ENCODE measurements at places on chromosomes 1 and 21. TPM values are rescaled to one million over a fixed set of nuclear protein-coding genes. Genes with fewer than 3 reads are reported as not detected.

- H3K36me3 ChIP-seq = no peaks in the 10 kb centered on the region
- no peaks in the 10 kb centered on the region for H3K4me1 ChIP-seq
- no peak for DNase-seq
- no peaks in the 10 kb centered on the region for H3K27me3 ChIP-seq
Observed at GRCh38 chr1:102799496-102799895, 308.8 kb downstream of the COL11A1 start.

DNA sequence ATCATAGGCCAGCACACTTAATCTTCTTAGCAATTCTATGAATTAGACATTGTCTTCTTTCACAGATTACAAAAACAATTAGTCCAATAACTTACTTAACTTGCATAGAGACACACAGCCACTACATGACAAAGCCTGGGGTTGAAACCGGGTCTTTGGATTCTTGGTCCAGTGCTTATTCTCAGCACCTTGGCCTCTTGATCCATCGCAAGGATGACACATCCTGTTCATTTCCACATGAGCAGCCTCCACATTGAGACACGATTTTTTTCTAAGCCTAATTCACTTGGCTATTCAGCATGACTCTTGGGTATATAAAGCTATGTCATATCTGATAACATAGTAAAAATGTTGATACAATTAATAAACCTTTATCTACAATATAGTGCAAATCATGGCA, 221.0 kb upstream of the FOXD3 start:
- no peak overlapping the region for H3K4me3 ChIP-seq
- H3K4me1 ChIP-seq = no peaks in the 10 kb centered on the region
- no peaks in the 10 kb centered on the region for H3K36me3 ChIP-seq
- no peak overlapping the region for H3K27ac ChIP-seq

GRCh38 chr21:21029164-21029563, 31.0 kb downstream of the NCAM2 start:
- no peaks in the 10 kb centered on the region for H3K36me3 ChIP-seq
- no peaks in the 10 kb centered on the region for H3K27me3 ChIP-seq
- DNase-seq = no peak
- no peak overlapping the region for H3K4me3 ChIP-seq

- no peaks in the 10 kb centered on the region for H3K4me1 ChIP-seq
- no peaks in the 10 kb centered on the region for H3K27me3 ChIP-seq
- H3K27ac ChIP-seq = no peak overlapping the region
- no peak overlapping the region for H3K4me3 ChIP-seq
Observed at GRCh38 chr21:35995522-35996088, 64.7 kb downstream of the SETD4 start.

GRCh38 chr21:35748678-35749314, 311.5 kb downstream of the SETD4 start:
- H3K27me3 ChIP-seq = no peaks in the 10 kb centered on the region
- no peaks in the 10 kb centered on the region for H3K4me1 ChIP-seq
- H3K4me3 ChIP-seq = no peak overlapping the region
- H3K36me3 ChIP-seq = no peaks in the 10 kb centered on the region

The LCE2A gene
- total RNA-seq = not detected

The KAZN gene
- total RNA-seq = 9.8 TPM
